ENCODE measurements at places on chromosomes 4 and X.

GRCh38 chr4:53645108-53645507 lies 53.8 kb upstream of the LNX1 start:
- DNase-seq = no peak

GRCh38 chr4:46870411-46870810 lies 38.6 kb downstream of the COX7B2 start:
- DNase-seq = no peak

GRCh38 chrX:7948483-7948882 lies 21.3 kb upstream of the PNPLA4 start:
- no peak for DNase-seq

DNA sequence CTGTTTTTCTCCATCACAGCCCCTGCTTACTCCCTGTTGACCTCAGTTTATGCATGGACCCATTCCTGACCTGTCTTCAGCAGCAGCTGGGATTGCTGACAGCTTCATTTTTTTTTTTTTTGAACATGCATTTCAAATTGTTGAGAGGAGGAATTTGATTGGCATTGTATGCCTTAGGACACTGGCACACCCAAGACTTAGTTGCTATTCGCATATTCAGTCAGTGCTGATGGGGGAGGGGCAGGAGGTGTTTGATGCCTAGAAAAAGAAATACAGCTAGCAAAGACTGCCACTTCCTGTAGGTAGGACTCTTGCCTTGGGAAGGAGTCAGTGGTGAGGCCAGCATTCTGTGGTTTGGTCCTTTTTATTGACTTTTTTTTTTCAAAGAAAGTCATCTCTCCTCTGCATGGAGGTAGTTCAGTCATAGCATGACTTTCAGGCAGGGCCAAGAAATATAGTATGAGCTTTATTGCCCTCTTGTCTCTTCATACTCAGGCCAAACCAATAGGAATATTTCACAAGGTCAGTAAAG lies 33.6 kb upstream of the XK start:
- DNase-seq = no peak

- DNase-seq = no peak
Measured at GRCh38 chrX:24253030-24253429, 60.8 kb downstream of the SUPT20HL2 start.

DNA sequence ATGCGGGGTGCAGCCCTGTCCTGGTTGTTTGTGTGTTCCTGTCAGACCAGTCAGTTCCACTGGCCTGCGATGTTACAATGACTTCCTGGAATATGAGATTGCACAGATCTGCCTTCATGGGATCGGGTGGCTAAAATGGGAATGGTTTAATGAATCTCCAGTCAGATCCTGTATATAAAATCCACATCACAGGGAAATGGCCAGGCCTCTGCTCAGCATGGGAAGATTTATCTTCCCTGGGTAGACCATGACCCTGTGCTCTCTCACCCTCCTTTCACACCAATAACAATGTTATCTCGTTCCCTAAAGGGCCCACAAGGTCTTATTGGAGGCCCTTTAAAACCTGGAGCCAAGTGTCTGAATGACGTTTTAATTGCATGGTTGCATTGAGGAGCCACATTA lies 307.4 kb downstream of the RAB28 start:
- no peak for DNase-seq

DNA sequence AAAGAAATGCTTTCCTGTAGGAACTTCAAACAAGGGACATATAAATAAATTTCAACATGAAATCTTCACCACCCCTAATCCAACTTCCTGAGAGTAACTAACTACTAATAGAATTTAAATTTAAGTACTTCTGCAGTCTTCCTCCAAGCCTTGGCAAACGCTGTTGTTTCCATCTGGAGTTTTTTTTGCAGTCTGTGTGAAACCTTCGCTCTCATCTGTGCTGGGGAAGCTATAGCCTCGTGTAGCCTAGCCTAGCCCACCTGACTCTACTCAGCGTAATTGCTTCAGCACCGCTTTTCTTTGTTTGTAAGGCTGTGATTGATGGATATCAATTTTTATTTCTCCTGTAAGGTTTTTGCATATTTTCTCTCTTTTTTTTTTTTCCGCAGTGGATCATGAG lies 30.9 kb downstream of the STOX2 start:
- no peak for DNase-seq

DNA sequence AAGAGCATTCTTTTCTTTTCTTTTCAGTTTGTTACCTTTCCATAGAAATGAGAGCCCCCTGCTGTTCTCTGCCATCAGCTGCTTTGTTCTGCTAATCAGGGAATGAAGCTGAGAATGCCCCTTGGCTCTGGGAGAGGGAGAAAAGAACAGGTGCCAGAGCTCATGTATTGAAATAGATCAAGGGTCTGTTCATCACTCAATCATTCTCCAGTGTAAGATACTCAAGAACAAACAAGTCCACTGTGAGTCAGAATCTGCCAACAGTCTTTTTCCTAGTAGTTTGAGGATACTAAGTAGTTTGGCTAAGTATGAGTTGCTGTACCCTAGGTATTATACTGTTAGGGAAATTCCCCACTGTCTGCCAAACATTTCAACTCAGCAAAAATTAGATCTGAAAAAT lies 144.3 kb downstream of the RTL3 start:
- DNase-seq = no peak

DNA sequence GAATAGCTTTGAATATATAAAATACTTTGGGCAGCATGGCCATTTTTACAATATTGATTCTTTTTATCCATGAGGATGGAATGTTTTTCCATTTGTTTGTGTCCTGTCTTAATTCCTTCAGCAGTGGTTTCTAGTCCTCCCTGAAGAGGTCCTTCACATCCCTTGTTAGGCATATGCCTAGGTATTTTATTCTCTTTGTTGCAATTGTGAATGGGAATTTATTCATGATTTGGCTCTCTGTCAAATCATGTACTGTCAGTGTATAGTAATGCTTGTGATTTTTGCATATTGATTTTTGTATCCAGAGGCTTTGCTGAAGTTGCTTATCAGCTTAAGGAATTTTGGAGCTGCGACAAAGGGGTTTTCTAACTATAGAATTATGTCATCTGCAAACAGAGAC lies 18.5 kb downstream of the UGT2B15 start:
- no peak for DNase-seq

DNA sequence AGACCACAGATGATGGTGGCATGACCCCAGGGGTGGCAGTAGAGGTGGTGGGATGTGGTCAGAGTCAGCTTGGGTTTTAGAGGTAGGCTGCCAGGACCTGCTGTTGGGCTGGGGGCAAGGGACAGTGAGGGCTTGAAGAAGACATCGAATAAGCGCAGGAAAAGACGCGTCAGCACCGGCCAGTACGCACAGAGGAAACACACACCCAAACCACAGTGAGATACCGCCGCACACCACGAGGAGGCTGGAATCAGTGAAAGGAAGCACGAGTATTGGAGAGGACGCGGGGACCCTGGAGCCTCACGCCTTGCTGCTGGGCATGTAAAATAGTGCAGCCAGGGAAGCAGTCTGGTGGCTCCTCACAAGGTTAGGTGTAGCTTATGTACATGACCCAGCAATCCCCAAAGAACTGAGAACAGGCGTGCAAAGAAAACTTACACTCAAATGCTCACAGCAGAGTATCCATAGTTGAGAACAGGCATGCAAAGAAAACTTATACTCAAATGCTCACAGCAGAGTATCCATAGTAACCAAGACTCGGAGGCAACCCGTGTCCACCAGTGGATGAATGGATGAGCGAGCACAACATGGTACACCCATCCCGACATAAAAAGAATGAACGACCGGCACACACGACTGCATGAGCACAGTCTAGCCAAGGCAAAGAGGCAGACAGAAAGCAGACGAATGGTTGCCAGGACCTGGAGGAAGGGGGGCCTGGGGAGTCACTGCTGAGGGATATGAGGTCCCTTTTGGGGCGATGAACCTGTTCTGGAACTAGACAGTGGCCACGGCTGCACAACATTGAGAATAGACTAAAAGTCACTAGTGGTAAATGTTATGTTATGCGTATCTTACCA lies 13.3 kb downstream of the PDZD4 start:
- no peak for DNase-seq

DNA sequence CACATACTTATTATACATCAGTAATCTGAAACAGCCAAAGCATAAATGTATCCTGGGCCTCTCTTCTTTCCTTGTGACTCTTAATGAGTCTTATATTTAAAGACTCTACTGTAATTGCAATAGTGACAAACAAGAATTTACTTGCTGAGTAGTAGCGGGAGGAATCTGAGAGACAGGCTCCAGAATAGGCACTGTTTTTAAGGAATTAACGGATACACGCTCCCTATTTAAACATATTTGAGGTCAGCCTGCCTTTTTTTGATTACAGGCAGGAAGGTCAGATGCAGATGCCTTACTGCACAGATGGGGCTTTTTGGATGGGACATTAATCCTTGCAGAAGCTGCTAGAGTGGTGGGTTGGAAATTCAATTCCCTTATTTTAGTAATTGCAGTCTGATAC lies 196.3 kb upstream of the ANXA3 start:
- no peak for DNase-seq

DNA sequence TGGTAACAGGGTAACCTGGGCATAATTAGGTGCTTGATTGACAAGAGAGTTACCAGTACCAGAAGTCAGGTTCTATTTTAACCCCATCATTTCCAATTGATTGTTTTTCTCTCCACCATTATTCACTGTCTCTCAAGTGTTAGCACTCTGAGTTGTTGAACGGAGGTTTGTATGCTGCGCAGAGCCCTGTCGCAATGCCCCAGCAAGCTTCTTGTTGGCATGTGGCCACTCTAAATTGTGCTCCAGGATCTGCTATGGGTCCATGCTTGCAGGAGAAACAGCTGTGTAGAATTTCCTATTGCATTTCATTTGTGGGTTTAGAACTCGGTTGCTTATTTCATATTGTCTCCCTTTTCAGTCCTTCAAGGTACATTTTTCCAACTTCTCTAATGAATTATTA lies 98.2 kb downstream of the KLHL8 start:
- no peak for DNase-seq

DNA sequence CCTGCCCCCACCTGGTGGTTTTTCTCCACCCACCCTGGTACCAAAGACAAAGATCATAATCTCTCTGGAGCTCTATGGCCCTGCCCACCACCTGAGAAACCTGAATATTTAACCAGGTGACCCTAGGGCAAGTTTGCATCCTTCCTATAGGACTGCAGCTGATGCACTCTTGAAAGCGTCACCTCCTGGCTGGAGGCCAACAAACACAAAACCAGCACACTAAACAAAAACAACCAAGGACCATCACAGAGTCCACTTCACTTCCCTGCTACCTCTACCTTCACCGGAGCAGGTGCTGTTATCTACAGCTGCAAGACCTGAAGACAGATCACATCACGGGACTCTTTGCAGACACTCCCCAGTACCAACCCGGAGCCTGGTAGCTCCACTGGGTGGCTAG lies 296.7 kb upstream of the FGF13 start:
- no peak for DNase-seq

Data from NCI-H226 (cell line).